ENCODE measurements at places on chromosomes 13 and 19. TPM values are rescaled to one million over a fixed set of nuclear protein-coding genes. Genes with fewer than 3 reads are reported as not detected.
A peak's percentile ranks its signal among the peaks of the same experiment; 100 is the strongest.

The ZNF560 gene
- total RNA-seq, result not detected

The OR10H1 gene
- 4.4 TPM for total RNA-seq

The SYNGR4 gene
- not detected for total RNA-seq

The TLE6 gene
- total RNA-seq, result 3.4 TPM

The UTP14C gene
- 13.6 TPM for total RNA-seq

The ZNF540 gene
- 0.42 TPM for total RNA-seq

The ZNF439 gene
- 0.71 TPM for total RNA-seq

The HNRNPM gene
- 186 TPM for total RNA-seq

The ALG5 gene
- total RNA-seq, result 35.7 TPM

The FCAR gene
- not detected for total RNA-seq

DNA sequence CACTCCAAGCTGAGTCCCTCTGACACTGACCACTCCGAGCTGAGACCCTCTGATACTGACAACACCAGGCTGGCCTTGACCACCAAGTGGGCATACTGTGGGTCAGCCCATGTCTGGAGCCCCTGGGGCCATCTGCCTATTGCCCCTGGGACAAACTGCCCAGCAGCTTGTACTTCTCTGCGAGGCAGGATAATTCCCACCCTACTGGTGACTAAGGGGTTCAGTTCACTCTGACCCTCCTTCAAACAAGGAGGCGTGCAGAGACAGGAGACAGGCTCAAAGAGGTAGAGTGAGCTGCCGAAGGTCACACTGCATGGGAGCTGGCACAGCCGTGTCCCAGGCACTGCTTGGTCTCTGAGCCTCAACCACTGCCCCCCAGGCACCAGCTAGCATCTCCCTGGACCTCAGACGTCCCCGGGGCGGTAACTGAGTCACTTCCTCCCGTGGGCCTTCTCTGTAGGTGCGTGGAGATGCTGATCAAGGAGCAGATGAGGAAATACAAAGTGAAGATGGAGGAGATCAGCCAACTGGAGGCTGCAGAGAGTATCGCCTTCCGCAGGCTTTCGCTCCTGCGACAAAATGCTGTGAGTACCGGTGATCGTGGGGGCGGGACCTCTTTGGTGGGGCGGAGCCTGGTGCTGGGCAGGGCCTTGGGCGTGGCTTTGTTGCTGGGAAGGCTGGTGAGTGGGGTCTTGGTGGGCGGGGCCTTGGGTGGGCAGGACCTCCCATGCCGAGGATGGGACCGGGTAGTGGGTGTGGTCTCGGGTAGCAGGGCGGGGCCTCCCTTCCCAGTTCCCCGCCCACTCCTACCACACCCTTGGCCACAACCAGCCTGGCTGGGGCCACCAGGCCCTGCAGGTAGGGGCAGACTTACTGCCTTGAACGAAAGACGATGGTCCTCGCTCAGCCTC, 5.8 kb upstream of the USE1 start:
- no peaks in the 10 kb centered on the region for H3K4me1 ChIP-seq
- H3K27ac ChIP-seq, result no peak overlapping the region
- H3K27me3 ChIP-seq, result no peaks in the 10 kb centered on the region
- H3K4me3 ChIP-seq, result no peak overlapping the region
- DNase-seq, result peak; percentile 13
- H3K36me3 ChIP-seq, result peaks cover 28% of the 10 kb centered on the region

- no peak overlapping the region for H3K4me3 ChIP-seq
- H3K27me3 ChIP-seq, result no peaks in the 10 kb centered on the region
- H3K36me3 ChIP-seq, result peaks cover 9% of the 10 kb centered on the region
- H3K4me1 ChIP-seq, result peaks cover 48% of the 10 kb centered on the region
- DNase-seq, result no peak
Observed at GRCh38 chr19:15317392-15318071, 14.8 kb downstream of the BRD4 start.

DNA sequence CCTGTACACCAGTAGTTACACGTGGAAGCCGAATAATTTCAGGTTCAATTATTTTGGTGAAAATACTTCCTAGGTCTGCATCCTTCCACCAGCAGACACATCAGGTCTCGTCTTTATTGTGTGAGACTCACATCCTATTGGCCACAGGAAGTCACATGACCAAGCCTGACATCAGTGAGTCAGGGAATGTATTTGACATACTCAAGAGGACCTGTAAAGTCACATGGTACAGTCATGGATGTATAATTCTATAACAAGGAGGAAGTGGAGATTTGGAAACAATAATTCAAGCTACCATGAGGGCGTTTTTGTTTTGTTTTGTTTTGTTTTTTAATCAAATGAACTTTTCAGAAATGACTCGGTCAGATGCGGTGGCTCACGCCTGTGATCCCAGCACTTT, 9.3 kb upstream of the HIF3A start:
- no peak overlapping the region for H3K27ac ChIP-seq
- no peaks in the 10 kb centered on the region for H3K36me3 ChIP-seq
- H3K27me3 ChIP-seq, result peaks cover 11% of the 10 kb centered on the region
- no peak for DNase-seq
- H3K4me1 ChIP-seq, result no peaks in the 10 kb centered on the region
- H3K4me3 ChIP-seq, result no peak overlapping the region

- no peaks in the 10 kb centered on the region for H3K27me3 ChIP-seq
- peak; percentile 98 for DNase-seq
- H3K36me3 ChIP-seq, result peaks cover 54% of the 10 kb centered on the region
- H3K4me1 ChIP-seq, result peaks cover 30% of the 10 kb centered on the region
Observed at GRCh38 chr19:44776402-44777096, 1.1 kb upstream of the CBLC start.

DNA sequence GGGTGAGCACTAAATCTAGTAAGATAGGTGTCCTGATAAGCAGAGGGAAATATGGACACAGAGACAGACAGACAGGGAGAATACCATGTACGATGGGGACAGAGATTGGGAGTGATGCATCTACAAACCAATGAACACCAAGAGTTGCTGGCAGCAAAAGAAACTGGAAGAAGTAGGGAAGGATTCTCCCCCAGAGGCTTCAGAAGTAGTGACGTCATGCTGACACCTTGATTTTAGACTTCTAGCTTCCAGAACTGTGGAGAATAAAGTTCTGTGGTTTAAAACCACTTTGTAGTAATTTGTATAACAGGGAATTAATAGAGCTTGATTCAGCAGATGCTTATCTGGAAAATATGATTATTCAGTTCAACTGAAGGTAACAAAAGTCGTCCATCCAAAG, 66.1 kb downstream of the SLC10A2 start:
- H3K27ac ChIP-seq, result no peak overlapping the region
- no peaks in the 10 kb centered on the region for H3K27me3 ChIP-seq
- H3K4me1 ChIP-seq, result no peaks in the 10 kb centered on the region
- no peak for DNase-seq
- H3K36me3 ChIP-seq, result no peaks in the 10 kb centered on the region

GRCh38 chr13:40352802-40353562, 313.5 kb downstream of the FOXO1 start:
- peaks cover 9% of the 10 kb centered on the region for H3K4me1 ChIP-seq
- no peak overlapping the region for H3K4me3 ChIP-seq
- DNase-seq, result no peak
- no peaks in the 10 kb centered on the region for H3K27me3 ChIP-seq

DNA sequence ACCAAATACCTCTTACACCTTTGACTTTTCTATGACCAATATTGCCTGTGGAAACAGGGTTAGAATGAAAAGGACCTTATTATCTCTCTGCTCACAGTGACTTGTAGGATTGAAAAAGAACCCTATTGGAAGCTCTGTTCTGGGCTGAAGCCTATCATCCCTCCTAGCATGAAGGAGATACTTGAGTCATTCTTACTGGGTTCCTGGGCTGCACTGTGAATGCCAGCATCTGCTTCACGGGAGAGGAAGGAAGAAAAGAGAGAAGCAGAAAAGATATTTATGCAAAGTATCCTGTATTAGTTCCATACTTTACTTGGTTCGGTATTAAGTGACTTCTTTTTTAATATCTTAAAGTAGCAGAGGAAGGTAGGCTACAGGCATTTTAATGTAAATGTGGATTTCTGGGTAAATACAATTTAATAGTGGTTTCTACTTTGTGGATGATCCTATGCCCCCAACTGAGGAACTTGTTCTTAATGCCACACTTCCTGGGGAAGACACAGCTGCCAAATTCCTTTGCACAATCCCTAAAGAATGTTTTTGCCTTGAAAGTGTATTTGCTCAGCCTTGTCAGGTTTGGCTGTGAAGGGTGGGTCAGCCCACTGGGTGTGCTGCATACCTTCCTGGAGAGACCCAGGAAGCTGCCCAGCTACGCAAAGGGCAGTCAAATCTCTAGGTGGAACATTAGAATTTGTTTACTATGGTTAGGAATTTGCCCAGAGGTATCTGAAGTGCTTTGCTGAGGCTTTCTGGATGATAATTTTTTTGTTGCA, 13.7 kb upstream of the SCEL start:
- H3K4me3 ChIP-seq, result no peak overlapping the region
- no peak overlapping the region for H3K27ac ChIP-seq
- peaks cover 13% of the 10 kb centered on the region for H3K4me1 ChIP-seq
- H3K36me3 ChIP-seq, result no peaks in the 10 kb centered on the region

- DNase-seq, result no peak
- H3K27ac ChIP-seq, result no peak overlapping the region
- H3K36me3 ChIP-seq, result peaks cover 35% of the 10 kb centered on the region
- H3K4me3 ChIP-seq, result no peak overlapping the region
- no peaks in the 10 kb centered on the region for H3K27me3 ChIP-seq
Observed at GRCh38 chr19:1622541-1622940, 17.3 kb upstream of the UQCR11 start.

DNA sequence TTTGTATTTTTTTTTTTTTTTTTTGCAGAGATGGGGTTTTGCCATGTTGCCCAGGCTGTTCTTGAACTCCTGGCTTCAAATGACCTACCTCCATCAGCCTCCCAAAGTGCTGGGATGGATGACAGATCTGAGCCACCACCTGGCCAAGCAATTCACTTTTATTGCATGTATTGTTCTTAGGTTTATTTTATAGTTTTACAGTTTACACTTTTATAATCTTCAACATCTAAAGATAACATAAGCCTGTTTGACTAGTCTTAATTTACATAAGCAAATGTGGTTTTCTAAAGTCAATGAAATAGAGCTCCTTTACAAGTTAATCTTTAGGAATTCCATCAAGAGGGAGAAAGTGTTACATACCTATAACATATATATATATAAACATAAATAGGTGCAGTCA, 9.5 kb upstream of the MPV17L2 start:
- H3K4me3 ChIP-seq, result no peak overlapping the region
- DNase-seq, result no peak
- H3K4me1 ChIP-seq, result no peaks in the 10 kb centered on the region
- H3K27ac ChIP-seq, result no peak overlapping the region
- H3K36me3 ChIP-seq, result no peaks in the 10 kb centered on the region

DNA sequence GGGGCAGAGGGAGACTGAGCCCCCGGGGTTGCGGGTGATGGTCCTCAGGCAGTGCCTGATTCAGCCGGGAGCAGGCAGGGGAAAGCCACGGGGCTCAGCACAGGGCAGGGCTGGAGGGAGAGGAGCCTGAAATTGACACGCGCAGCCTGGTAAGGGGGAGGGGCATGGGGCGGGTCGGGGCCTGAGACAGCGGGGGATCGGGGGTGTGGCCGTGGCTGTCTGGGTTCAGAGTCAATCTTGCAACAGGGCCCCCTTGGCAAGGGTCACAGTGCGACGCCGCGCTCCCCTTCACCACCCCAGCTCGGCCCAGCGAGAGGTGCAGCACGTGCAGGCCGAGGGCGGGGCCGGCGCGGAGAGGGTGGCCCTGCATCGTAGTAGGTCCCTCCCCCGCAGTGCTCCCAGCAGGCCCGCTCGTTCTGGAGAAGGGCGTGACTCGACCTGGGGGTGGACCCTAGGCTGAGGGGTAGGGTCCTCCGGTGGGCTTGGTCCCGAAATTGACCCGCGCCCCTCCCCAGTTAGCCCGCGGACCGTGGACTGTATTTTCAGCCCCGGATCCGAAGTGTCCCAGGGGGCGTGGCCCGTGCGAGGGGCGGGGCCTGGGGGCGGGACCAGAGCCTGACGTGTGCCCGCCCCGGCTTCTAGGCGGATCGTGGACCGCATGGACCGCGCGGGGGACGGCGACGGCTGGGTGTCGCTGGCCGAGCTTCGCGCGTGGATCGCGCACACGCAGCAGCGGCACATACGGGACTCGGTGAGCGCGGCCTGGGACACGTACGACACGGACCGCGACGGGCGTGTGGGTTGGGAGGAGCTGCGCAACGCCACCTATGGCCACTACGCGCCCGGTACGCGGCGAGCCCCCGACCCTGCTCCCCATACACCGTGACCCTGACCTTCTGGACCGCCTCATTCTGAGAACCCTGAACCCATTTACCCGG, 6.0 kb downstream of the RCN3 start:
- peaks cover 16% of the 10 kb centered on the region for H3K27me3 ChIP-seq
- H3K27ac ChIP-seq, result peak overlapping the region; percentile 78
- peaks cover 25% of the 10 kb centered on the region for H3K36me3 ChIP-seq

DNA sequence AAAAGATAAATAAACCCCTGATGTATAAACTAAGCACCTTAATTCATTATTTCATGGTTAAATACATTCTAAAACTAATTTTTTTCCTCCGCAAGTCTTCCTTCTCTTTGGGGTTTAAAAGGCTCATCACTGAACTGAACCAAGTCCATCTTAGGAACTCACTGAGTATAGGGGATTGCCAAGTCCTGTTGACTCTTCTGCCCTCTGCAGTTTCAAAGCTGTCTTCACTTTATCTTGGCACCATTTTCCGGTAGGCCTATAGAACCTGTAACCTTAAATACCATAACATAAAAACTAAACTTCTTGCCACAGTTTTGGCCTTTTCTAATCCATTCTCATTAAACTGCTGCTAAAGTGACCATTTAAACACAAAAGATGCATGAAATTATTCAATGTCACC, 66.5 kb upstream of the USPL1 start:
- H3K4me1 ChIP-seq, result no peaks in the 10 kb centered on the region
- H3K4me3 ChIP-seq, result no peak overlapping the region
- H3K27me3 ChIP-seq, result no peaks in the 10 kb centered on the region
- no peaks in the 10 kb centered on the region for H3K36me3 ChIP-seq
- no peak overlapping the region for H3K27ac ChIP-seq

DNA sequence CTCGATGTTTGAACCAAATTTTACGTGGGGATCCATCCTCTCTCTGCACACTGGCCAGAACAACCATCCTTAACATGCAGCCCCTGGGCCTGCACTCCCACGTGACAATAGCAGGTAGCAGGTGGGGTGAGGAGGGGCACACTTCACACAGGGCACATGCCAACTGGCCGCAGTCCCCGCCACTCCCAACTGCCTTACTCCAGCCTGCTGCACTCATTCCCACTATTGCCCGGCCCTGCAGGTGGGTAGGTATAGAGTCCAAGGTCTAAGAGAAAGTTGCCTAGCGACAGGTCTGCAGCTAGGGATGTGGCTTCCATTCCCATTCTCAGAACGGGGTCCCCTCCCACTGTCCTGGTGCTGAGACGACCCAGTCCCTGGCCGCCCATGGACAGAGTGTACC, 18.0 kb downstream of the VRK3 start:
- H3K27ac ChIP-seq, result no peak overlapping the region
- H3K4me3 ChIP-seq, result no peak overlapping the region
- H3K27me3 ChIP-seq, result no peaks in the 10 kb centered on the region
- DNase-seq, result no peak
- peaks cover 42% of the 10 kb centered on the region for H3K36me3 ChIP-seq

GRCh38 chr19:52492201-52492993, 35.1 kb upstream of the ZNF808 start:
- no peaks in the 10 kb centered on the region for H3K36me3 ChIP-seq
- no peak overlapping the region for H3K27ac ChIP-seq
- H3K4me3 ChIP-seq, result no peak overlapping the region
- no peaks in the 10 kb centered on the region for H3K4me1 ChIP-seq
